Right ventricle myocardium inferior (tissue), 1 donor: ENCODE measurements at places on chromosomes 2 and 18. TPM values are rescaled to one million over a fixed set of nuclear protein-coding genes. Genes with fewer than 3 reads are reported as not detected.

SCN2A gene
- total RNA-seq, result 0.16 TPM

GKN2 gene
- total RNA-seq, result not detected

OSGEPL1 gene
- total RNA-seq, result 8.7 TPM

ITGB6 gene
- 5.0 TPM for total RNA-seq

CDH2 gene
- total RNA-seq, result 293 TPM

ACADL gene
- total RNA-seq, result 0.76 TPM

BOLL gene
- not detected for total RNA-seq

MAP3K19 gene
- total RNA-seq, result not detected

CIB4 gene
- total RNA-seq, result not detected

MARCO gene
- 19.7 TPM for total RNA-seq

INHA gene
- total RNA-seq, result 1.9 TPM

MYO5B gene
- total RNA-seq, result 0.89 TPM

ERBB4 gene
- 12.4 TPM for total RNA-seq

OSR1 gene
- 6.3 TPM for total RNA-seq

C18orf32 gene
- total RNA-seq, result 45.3 TPM

RNF152 gene
- 12.6 TPM for total RNA-seq

IL1R2 gene
- 1.3 TPM for total RNA-seq
